NCI-H1048 (cell line): ENCODE measurements at places on chromosomes 13 and 19.

- no peak for DNase-seq
Observed at GRCh38 chr13:69641773-69642172, 465.9 kb upstream of the ATXN8OS start.

DNA sequence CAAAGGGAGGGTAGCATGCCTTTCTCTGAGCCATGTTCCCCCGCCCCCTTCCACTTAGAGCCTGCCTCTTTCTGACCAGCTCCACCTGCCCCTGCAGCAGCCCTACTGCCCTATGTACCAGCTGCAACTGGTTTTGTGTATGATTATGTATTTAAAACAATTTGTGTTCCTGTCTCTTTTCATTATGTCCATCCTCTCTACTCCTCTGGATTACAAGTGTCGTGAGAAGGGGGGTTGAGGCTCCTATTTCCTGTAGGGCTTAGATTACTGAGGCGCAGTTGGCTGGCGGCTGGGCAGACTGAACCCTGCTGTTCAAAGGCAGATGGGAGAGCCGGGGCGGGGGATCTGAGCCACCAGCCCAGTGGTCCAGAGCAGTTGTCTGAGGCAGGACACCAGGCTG, 213.3 kb downstream of the KCNRG start:
- no peak for DNase-seq

- no peak for DNase-seq
Observed at GRCh38 chr13:106367361-106367971, 168.0 kb downstream of the EFNB2 start.

DNA sequence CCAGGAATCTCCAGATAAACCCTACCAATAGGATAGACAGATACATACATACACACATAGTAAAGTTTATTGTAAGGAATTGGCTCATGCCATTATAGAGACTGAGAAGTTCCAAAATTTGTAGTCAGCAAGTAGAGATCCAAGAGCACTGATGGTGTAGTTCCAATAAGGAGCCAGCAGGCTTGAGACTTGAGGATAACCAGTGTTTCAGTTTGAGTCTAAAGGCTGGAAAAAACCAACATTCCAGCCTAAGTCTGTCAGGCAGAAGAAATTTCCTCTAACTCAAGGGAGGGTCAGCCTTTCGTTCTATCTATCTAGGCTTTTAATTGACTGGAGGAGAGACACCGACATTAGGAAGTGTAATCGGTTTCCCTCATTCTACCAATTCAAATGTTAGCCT, 110.2 kb upstream of the TSHZ3 start:
- no peak for DNase-seq

DNA sequence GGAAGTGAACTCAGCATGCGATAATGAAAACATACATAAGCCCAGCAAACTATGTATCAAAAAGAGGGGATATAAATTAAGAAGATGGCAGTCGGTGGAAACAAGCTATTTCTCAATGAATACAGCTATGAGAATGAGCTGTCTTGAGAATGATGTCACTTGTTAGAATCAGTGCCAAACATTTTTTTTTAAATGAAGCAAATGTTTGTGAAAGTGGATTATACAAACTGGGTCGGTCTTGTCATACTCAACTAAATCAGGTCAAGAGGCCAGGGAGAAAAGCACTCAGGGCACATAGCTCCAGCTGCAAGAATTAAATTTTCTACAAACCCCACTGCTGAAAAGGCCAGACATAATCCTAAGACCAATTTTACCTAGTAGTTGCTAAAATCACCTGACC, 1048.4 kb downstream of the SLITRK1 start:
- no peak for DNase-seq

GRCh38 chr13:98823442-98823841, 71.0 kb upstream of the SLC15A1 start:
- no peak for DNase-seq

- DNase-seq = no peak
Observed at GRCh38 chr13:113307491-113307890, 10.5 kb downstream of the LAMP1 start.

DNA sequence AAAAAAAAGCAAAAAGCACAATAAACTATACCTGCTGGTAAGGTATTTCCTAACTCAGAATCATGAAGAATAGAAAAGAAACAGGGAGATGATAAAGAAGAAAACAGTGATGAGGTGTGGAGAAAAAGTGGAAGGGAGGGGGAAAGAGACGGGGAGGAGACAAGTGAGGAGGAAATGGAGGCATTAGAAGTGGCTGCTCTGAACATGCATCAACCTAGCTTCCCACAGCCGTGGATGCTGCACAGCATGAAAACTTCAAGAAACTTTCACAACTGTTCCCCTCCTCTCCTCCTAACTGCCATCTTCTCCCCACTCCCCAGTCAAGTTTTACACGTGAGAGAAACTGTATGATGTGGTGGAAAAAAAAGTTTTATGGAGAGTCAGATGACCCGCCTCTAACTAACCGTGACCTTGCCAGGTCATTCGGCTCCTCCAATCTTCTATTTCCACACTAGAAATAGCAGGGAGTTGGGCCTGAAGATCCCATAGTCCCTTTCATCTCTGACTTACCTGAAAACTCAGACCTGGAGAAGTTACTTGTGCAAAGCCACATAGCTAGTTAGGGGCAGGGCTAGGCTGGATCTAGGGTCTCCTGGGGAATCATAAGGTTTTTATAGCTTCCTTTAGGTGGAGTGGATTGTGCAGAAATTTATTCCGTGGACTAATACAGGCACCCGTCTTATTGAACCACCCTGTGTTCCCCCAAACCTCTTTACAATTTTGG, 461.9 kb downstream of the KLF5 start:
- DNase-seq = no peak

GRCh38 chr19:44024900-44025216, 321 bp upstream of the ZNF222 start:
- DNase-seq = no peak

GRCh38 chr19:3981736-3982681, 3.3 kb downstream of the EEF2 start:
- DNase-seq = no peak

DNA sequence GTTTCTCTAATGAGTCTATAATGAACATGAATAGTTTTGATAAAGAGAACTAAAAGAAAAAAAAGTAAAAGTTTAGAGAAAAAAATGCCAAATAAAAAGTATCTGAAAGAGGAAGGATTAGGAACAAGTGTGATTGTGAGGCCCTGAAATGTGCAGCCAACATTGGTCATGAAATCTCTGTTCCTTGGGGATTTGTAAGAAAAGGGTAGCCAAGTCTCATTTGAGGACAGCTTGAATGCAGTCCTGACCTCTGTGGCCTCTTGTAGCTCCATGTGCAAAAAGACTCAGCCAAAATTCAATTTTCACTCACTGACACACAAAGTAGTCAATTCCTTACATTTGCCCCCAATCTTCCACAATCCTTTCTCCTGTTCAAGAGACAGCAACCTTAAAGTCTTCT, 167.9 kb downstream of the KLF12 start:
- DNase-seq = no peak

DNA sequence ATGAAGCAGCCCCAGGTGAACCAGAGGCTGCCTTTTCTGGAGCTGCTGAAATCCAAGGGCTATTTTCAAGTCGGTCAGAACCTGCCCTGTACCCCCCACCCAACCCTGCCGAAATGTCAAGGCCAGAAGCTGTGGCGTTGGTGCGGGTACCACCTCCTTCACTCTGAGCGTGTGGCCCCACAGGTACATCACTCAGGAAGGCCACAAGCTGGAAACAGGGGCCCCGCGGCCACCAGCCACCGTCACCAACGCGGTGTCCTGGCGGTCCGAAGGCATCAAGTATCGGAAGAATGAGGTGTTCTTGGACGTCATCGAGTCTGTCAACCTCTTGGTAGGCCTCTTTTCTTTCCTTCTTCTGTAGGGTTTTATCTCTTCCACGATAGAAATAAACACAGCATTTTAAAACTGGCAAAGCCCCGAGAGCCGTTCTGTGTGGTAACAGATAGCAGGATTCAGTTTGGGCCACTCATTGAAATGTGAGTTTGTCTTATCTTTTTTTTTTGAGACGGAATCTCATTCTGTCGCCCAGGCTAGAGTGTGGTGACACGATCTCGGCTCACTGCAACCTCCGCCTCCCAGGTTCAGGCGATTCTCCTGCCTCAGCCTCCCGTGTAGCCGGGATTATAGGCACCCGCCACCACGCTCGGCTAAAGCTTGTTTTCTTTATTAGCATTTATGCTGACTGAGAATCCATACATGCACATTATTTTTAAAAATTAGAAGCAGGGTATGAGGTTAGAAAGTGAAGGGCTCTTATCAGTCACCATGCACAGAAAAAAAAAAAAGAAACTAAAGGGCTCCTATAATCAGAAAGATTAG, 11.3 kb downstream of the AP1M1 start:
- no peak for DNase-seq

DNA sequence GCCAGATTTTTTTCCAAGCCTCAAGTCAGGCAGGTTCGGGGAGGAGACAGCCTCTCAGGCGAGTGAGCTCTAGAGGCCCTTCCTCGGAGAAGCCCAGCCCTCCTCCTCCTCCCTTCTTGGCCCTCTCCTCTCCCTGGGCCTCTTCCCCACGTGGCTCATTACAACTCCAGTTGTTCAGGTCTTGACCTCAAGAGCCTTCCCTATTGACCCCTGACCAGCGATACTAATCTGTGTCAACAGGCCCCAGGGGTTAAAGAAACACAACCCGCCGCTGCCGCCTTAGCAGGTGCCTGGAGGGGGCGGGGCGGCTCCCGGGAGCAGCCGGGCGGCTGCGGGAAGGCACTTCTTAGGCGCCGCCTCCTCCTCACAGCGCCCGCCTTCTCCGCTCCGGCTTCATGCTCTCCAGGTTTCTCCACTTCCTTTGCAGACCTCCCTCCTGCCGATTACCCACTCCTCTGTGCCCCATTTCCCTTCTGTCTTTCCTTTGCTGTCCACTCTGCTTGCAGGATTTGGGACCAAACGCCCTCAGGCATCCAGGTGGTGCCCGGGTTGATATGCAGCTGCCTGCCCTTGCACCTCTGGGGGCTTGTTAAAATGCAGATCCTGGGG, 51.0 kb downstream of the LYL1 start:
- DNase-seq = no peak

- DNase-seq = no peak
Observed at GRCh38 chr19:22634450-22634827, 315 bp downstream of the ZNF492 start.

DNA sequence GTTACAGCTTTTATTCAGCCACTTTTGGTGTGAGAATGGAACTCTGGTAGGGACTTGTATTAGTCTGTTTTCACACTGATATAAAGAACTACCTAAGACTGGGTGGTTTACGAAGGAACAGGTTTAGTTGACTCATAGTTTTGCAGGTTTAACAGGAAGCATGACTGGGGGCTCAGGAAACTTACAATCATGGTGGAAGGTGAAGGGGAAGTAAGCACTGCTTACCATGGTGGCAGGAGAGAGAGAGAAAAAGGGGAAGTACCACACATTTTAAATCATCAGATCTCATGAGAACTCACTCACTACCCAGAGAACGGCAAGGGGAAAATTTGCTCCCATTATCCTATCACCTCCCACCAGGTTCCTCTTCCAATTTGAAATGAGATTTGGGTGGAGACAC, 942.2 kb downstream of the PCDH17 start:
- no peak for DNase-seq

- no peak for DNase-seq
Observed at GRCh38 chr13:47413112-47413511, 516.3 kb upstream of the HTR2A start.

DNA sequence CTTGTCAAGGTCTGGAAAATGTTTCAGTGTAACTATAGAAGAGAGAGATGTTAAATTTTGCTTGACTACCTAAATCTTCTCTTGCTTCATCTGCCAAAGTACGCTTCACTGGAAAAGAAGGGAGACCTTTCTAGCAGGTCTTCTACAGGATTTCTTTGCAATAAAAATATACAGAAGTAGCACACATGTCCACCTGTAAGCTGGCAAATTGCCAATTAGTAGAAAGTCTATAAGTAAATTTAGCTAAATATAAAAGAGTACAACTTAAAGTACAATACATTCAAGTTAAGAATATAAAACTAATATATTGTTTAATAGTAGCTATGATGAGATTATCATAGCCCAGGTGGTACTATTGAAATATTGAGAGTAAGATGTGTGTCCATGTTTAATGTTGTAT, 128.5 kb upstream of the EDNRB start:
- no peak for DNase-seq

- no peak for DNase-seq
Observed at GRCh38 chr19:45125360-45125759, 32.4 kb downstream of the PPP1R37 start.

- DNase-seq = no peak
Observed at GRCh38 chr19:7417671-7418324, 69.1 kb downstream of the ARHGEF18 start.

DNA sequence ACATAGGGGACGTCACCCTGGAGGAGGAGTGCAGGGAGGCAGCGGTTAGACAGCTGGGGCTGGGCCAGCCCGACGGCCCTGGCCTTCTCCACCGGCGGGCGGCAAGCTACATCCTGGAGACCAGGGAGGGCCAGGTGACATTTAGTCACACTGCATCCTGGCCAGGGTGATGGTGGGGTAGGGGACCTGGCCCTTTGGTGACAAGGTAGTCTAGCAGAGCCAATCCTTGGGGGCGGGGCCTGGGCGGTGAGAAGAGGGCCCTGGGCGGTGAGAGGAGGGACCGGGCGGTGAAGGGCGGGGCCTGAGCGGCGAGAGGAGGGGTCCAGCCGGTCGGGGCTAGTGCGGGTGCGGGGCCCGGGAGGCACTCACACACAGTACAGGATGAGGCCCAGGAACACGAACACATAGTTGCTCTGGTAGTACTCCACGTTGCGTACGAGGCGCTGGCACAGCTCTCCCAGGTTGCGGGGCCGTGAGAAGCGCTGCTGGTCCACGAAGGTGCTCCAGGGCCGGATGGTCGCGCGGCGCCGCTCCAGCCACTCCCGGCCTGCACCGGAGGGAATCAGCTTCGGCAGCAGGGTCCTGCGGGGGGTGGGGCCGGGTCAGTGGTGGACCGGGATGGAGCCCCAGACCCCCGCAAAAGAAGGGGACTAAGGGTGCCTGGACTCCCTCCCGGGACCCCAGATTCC, 610 bp downstream of the RABAC1 start:
- peak; percentile 23 for DNase-seq

DNA sequence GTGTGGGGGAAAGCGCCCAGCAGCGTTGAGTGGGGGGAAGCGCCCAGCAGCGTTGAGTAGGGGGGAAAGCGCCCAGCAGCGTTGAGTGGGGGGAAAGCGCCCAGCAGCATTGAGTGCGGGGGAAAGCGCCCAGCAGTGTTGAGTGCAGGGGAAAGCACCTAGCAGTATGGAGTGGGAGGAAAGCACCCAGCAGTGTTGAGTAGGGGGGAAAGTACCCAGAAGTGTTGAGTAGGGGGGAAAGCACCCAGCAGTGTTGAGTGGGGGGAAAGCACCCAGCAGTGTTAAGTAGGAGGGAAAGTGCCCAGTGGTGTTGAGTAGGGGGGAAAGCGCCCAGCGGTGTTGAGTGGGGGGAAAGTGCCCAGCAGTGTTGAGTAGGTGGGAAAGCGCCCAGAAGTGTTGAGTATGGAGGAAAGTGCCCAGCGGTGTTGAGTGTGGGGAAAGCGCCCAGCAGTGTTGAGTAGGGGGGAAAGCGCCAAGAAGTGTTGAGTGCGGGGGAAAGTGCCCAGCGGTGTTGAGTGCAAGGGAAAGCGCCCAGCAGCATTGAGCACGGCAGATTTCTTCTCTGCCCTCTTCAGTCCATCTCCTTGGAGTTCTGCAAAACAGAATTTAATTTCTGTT, 138.4 kb downstream of the ATP11A start:
- no peak for DNase-seq
